NCI-H2029 treated with DMSO at 0.1 percent for 48 hours (cell line): ENCODE measurements at places on chromosomes 4 and X.

DNA sequence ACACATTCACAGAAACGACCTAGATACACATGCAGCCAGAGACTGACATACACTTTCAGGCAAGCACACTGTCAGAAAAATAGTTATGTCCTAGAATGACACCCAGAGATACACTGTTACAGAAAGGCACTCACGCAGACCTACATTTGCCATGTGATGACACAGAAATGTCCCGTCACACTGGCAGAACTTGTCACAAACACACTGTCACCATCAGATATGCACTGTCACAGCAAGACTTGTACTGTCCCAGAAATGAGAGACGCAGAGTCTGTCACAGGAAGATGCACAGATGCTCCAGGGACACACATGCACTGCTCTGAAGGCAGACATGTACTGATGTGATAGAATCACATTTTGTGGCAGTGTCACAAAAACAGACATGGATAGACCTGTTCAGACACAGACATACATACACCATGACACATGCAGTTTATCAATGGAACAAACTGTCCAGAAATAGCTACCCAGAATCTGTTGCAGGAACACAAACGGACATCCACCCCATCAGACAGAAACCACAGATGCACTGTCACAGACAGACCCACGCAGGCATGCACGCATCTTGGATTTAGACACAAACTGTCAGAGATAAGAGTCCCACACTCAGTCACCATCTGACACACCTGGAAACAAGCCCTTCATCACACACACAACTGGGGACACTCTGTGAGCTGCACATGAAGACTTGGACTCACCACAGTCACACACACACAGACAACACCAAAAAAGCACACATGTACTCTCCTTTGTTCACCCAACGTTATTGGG, 1.3 kb upstream of the PIM2 start:
- DNase-seq: no peak

- DNase-seq: no peak
These were observed 103.0 kb upstream of the KLF3 start for GRCh38 chr4:38560768-38561558.

DNA sequence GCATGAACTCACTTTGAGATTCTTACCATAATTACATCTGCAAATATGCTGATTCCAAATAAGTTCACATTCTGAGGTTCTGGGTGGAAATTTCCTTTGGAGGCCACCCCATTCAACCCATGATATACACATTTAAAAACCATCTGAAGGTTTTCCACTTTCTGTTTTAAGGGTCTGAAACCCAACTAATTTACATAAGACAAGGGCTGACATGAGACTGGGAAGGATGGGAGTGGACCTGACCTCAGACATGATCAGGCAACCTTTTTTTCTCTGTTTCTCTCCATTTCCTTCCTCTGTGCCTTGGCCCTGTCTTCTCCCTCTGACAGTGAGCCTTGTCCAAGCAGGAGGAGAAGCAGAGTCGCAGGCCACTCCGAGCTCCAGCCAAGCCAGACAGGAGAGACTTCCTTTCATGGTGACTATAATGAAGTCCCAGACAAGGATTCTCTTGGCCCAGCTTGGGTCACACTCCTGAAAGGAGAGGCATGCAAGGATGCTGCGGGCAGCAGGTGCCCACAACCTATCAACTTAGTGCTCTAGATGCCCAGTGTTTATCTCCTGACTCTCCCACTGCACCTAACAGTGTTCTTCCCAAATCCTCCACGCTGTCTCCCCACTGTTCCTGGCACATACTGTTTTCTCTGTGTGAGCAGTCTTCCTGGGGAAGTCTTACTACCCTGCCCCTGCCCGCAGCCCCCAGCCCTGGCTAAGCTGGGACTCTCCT, 39.9 kb downstream of the MSX1 start:
- no peak for DNase-seq

DNA sequence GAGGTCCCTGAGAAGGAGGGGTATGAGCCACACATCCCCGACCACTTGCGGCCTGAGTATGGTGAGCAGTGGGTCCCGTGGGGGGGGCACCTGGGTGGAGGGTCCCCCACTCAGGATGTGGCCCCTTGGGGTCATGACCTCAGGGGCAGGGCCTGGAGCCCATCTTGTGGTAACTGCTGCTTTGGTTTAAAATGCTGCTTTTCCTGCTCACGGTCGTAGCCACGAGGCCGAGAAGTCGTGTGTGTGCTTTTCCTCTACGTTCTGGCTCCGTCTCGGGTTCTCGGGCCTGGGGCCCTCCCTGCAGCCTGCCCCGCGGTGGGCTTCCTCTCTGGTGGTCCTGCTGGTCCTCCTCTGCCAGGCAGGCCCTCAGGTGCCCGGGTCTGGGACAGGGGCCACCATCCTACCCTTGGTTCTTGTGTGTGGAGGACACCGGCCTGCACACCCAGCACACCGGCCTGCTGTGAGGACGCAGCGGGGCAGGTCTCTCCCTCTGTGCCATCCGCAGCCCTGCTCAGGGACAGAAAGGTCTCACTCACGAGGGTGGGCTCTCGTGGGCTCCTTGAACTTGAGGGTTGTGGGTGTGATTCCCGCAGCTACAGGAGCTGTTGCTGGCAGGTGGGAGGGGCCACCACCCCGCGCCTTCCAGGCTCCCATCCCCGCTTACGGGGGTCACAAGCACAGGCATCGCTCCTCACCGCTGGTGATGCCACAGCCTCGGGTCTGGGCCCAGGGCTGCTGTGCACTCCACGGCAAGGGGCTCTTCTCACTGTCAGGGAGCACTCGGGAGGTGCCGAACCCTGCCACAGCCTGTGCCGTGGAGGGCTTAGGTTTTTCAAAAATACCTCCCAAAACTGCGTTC, 19.6 kb downstream of the UVSSA start:
- DNase-seq: no peak

GRCh38 chr4:139076016-139076744, 60.6 kb downstream of the NOCT start:
- peak; percentile 10 for DNase-seq

GRCh38 chr4:25146076-25146475, 14.2 kb downstream of the SEPSECS start:
- no peak for DNase-seq

GRCh38 chrX:39827951-39828350, 269.8 kb downstream of the BCOR start:
- DNase-seq: no peak
